Mucosa of descending colon (tissue), 3 donors: ENCODE measurements at places on chromosomes 6 and 20. TPM values are rescaled to one million over a fixed set of nuclear protein-coding genes. Genes with fewer than 3 reads are reported as not detected.

PRR18 gene
- total RNA-seq = not detected

MEI4 gene
- not detected for total RNA-seq

GSTA2 gene
- 0.29 TPM for total RNA-seq

DNA sequence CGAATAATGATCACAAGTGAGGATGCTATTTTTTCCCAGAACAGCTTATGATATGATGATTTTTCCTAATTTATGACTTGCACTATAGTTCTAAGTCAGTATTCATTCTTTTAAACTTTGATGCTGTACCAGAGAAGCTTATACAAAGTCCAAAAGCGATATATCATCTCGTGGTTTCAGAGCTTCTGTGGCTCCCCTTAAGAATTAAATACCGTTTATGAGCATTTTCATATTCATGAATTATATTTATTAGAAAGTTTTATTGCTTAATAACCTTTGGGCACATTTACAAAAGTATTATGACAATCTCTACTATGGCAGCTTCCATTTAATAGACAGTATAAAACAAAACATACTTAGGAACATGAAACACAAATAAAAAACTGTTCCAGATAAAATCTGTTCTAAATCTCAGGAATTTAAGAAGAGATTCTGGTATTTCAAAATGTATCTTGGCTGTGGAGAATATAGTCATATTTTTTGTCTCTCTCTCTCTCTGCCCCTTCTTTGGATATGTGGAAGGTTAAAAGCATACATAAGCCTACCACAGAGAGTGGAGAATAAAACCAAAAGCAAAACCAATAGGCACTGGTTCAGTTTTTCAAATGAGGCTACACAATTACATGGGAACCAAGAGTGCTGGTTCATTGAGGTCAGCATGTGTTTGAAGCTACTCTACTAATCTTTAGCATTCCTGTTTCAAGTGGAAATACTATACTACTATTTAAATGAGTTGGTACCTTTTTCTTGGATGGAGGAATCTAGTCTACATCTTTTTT lies 884.5 kb upstream of the GJE1 start:
- no peak for DNase-seq

DNA sequence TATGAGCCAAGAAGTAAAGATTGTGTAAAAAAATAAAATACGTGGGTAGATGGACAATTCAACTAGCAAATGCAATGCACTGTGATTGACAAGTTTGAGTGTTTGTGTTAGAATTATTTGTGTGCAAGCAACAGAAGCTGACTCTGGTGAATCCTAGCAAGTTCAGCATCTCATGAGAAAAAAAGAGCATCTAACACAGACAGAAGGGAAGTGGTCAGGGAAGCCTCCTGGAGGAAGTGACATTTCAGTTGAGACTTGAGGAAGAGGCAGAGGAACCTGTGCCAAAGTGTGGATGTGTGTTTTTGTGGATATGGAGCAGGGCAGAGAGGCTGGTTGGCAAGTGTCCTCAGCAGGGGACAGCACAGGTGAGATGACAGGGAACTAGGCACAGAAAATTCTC lies 248.7 kb downstream of the ZNF217 start:
- DNase-seq = no peak
